ENCODE measurements at places on chromosomes 12 and 14.

- no peak for DNase-seq
These were observed 92.0 kb upstream of the USP44 start for GRCh38 chr12:95643256-95643655.

DNA sequence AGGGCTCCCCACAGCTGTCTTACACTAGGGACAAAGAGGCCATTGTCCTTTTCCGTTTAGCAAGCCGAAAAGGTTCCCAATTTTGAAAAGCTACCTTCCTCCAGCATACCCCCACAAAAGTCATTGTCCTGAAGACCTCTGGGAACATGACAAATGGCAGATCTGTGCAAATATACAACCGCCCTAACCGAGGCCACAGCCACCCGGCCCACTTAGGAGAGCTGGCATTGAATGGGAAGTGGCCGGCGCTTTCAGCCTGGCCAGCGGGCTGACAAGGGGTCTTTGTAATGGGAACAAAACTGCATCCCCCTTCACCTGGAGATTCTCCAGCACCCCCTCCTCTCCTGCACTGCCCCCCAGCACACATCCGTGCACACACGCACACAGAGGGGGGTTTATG is 48.1 kb upstream of the VASH1 start:
- no peak for DNase-seq

DNA sequence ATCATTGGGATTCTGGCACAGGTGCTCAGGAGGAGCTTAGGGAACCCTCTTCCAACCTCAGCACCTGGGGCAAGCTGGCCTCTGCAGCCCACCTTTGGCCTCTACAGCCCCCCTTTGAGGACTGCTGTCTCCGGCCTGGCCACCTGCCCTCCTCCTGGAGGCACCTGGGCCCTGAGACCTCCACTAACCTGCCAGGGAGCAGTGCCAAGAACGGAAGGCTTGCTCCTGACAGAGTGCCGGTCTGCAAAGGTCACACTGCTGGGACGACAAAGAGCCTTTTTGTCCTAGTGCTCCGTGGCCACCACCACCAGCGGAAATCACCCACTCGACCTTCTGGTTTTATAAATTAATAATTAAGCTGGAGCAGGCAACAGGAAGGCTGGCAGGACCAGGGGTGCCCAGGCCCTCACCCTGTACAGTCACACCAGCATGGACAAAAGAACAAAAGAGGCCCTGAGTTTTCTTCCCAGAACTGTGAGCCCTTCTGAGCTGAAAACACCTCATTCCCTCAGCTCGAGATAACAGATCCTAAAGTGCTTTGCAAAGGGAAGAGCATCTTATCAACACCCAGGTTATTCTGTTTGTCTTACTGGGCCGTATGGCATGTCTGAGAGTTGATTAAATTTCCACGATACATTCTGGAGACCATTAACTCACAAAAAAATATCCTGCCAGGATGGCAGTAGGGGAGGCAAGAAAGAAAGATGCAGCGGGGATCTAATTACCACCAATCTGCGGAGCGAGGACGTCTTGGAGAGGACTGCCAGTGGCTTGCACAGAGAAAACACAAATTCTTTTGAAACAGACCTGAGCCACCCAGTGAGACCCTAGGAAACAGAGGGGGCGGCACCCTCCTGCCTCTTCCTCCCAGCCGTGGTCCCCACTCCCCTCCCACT is 8.2 kb downstream of the TESC start:
- DNase-seq, result no peak

DNA sequence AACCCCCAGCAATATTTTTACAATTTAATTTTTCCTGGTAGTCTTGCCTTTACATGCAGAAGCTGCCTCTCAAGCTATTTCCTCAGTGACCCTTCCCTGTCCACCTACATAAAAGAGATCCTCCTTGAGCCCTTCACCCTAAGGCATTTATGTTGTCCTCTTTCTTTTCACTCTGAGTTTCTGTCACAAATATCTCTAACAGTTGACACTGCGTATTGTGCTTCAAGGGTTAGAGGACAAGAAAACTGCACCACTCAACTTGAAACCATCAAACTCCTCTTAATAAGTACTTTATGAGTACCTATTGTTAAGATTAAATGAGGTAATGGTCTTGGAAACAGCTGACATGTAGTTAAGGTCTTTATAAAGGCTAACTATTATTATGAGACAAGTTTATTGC is 557.7 kb downstream of the TRHDE start:
- no peak for DNase-seq

DNA sequence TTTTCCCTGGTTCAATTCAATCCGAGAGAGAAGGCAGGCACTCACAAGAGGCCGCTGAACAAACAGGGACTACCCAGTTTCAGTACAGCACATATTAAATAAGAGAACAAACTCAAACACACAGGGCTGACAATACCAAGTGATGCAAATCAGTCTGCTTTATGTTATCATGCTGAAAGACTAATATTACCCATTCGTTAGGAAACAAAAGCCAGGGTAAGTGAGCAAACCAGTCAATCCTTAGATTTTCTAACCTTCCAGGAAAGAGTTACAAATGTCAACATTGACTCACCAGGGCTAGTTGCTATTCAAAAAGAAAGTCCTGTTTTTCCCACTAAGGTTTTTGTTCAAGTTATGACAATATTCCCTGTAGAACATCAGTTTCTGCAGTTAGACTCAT is 246.2 kb downstream of the C12orf42 start:
- no peak for DNase-seq

DNA sequence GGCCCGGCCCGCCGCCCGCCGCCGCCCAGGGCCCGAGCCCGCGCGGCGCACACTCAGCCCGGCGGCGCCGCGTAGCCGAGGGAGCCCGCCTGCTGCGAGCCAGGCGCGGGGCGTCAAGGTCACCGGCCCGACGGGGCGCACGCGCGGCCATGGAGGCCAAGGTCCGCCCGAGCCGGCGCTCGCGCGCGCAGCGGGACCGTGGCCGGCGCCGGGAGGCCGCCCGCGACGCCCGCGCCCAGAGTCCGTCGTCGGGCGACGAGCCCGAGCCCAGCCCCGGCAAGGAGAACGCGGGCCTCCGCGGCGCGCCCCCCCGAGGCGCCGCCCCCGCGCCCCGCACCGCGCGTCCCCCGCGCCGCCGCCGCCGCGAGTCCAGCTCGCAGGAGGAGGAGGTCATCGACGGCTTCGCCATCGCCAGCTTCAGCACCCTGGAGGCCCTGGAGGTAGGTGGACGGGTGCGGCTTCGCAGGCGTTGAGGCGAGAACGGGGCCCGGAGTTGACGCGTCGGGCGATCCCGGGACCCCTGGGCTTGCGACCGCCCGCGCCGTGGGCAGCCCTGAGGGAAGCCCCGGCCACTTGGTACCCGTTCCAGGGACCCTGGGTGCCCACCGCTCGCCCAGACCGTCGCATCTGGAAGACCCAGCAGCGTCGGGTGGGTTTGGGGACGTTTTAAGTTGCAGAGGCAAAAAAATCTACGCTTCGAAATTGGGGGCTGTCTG is 629 bp downstream of the FBRSL1 start:
- no peak for DNase-seq

GRCh38 chr12:95766356-95767019 is 24.1 kb downstream of the NTN4 start:
- DNase-seq, result no peak

DNA sequence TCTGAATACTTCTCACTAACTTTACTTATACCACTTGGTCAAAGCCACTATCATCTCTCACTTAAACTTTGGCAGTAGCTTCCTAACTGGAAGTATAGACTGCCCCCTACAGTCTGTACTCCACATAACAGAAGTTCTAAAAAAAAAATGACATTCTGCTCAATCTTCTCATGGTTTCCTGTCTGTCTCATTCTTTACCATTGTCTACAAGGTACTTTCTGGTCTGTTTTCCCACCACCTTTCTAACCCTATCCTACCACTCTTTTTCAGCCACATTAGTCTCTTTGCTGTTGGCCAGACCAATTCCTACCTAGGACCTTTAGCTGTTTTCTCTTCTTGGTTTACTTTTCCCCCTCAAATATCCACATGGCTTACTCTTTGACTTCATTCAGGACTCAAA is 14.7 kb downstream of the CPSF6 start:
- peak; percentile 63 for DNase-seq

DNA sequence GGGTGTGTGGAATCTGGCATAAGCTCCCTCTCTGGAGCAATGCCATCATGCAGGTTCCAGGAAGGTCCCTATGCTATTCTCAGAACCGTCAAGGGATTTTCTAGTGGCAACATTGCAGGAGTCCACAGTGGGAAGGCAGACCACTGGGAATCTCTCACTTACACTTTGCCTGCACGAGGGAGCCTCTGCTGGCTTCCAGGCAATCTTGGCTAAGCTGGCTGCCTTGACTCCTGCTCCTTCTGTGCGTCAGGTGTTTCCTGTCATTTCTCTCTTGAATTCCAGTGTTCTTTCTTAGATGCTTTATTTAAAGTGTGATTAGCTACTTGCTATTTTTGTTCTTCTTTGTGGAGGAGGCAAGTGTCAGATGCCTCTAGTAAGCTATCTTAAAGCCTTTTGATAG is 414.0 kb upstream of the ATP2B1 start:
- DNase-seq, result no peak

DNA sequence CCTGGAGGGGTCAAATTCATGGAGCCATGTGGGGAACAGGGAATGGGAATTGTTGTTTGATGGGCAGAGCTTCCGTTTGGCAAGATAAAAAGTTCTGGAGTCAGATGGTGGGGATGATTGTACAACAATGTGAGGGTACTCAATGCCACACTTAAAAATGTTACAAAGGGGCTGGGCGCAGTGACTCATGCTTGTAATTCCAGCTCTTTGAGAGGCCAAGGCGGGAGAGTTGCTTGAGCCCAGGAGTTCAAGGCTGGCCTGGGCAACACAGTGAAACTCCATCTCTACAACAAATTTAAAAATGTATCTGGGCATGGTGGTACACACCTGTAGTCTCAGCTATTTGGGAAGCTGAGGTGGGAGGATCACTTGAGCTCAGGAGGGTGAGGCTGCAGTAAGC is 66.0 kb upstream of the DIO3 start:
- no peak for DNase-seq

- DNase-seq, result no peak
These were observed 1951.9 kb upstream of the SEL1L start for GRCh38 chr14:83485591-83485990.

DNA sequence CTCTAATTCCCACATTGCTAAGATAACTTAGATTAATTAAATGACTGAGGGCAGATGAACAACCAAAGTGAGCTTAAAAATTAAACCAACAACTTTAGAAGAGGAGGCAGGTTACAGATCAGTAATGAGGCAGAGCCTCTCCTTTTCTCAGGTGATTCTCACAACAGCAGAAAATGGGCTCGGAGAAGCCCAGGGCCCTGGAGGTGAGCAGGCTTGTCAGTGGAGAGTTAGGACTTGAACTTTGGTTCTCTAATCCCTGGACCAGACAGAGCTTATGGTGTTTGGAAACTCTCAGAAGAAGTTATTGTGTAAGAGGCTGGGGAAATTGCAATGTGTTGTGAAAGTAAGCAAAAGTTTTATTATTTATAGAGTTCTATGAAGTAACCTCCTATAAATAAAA is 2.8 kb downstream of the TRHDE start:
- no peak for DNase-seq

DNA sequence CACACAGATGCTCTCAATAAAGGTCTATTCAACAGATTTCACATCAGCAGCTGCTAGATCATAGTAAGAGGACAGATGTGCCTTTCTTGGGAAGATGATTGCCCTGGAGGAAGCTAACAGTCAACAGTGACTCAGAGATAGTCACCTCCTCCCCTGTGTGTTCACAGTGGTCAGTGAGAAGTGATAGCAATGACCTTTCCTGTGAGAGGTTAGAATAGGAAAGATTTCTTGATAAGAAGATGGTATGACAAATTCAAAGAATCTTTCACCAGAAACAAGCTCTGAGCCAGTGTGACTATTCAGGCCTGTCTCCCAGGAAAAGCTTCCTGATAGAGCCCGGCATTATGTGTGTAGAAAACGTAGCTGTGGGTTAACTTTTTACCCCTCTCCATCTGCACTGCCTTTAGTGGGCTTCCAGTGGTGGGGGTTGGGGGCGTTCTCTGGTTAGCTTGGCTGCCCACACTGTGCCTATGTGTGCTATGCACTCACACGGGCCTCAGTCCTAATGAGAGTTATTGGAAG is 66.4 kb upstream of the ARHGAP5 start:
- no peak for DNase-seq

DNA sequence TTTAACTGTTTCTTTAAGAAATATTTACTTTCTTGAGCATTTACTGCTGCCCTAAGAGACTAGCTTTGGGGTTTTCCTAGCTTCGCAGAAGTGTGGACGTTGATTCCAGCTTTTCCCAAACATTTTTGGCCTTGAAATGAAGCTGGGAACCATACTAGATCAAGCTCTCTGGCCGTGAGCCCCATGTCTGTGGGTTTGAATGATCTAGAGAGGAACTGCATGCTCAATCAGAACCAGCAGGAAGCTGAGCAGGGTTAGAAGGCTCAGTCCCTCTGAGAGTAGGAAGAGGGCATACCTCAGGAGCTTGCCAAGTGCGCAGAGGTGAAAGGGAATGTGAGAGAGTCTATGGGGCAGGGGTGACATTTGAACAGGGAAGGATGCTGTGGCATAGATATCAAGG is 292.1 kb downstream of the CACNA1C start:
- no peak for DNase-seq

DNA sequence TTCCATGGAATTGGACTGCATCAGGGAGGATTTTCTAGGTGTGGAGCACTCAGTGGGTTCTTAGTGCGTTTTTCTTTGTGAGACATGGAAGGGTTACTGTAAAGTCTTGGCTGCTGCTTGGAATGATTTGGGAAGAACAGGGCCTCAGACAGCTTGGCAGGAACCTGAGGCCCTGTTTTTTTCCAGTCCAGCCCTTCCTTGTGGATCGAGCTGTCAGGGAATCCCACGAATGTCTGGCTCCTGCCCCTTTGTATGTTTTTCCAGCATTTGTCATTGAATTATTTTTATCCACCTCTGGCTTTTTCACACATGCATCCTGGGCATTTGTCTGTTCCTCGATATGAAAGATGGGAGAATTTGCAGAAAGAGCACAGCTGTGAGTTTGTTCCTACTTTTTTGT is 158.5 kb downstream of the TGFB3 start:
- DNase-seq, result no peak

- DNase-seq, result no peak
These were observed 178.6 kb downstream of the SNAPC1 start for GRCh38 chr14:61940666-61941420.

- peak; percentile 95 for DNase-seq
These were observed at the start of gene GNPTAB for GRCh38 chr12:101830367-101831325. TSS of gene GNPTAB (minus strand) at chr12:101830959. CDS start at chr12:101830675, 284 bp downstream.

DNA sequence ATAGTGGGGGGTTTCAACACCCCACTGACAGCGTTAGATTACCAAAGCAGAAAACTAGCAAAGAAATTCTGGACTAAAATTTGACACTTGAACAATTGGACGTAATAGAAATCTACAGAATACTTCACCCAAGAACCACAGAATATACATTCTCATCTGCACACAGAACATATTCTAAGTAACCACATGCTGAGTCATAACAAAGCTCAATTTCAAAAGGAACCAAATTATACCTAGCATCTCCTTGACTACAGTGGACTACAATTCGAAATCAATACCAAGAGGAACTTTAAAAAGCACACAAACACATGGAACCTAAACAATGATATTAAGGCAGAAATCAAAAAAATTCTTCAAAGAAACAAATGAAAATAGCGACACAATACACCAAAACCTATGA is 871.6 kb upstream of the MDGA2 start:
- DNase-seq, result no peak

- no peak for DNase-seq
These were observed 561.5 kb downstream of the TMEM121 start for GRCh38 chr14:106087837-106088236.

GRCh38 chr14:54738009-54738408 is 164.6 kb downstream of the GCH1 start:
- no peak for DNase-seq

All from CD4-positive, alpha-beta T cell treated with Interleukin-6 at 100 ng/mL for 8 hours (primary cell).